Renal cortical epithelial cell (primary cell): ENCODE measurements at places on chromosomes 6 and 20.

- no peak for DNase-seq
These were observed 12.7 kb downstream of the CGA start for GRCh38 chr6:87082160-87082721.

GRCh38 chr6:170244721-170245474 is 46.0 kb downstream of the DLL1 start:
- DNase-seq: no peak

- peak; percentile 94 for DNase-seq
These were observed 40.4 kb upstream of the NAA20 start for GRCh38 chr20:19976595-19977372.

DNA sequence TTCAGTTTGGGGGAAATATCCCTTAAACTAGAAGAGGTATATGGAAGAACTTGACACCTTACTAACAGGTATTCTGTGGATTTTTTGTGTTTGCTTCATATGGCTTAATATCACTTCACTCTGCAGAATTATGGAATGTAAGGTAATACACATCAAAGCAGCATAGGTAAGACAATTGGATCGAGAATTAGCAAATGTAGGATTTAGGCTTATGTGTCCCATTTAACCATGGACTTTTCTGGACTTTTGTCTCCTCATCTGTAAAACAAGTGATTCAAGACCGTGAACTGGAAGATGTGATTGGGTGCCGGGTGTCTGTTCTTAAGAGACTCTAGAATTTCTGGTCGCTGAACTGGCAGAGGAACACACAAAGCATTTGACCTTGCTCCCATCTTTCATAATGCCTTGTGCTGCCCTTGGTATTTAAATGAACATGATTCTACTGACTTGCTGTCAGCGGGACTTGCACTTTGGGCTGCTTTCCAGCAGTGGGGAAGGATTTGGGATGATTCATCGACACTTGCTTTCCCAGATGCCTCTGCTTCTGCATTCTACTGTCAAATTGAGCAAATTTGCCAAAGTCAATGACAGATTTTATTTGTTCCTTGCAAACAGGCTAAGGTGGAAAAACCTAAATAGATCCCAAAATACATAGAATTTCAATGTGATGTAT is 199.8 kb downstream of the PLCB1 start:
- DNase-seq: peak; percentile 90

GRCh38 chr20:7650086-7650879 is 290.0 kb downstream of the HAO1 start:
- peak; percentile 89 for DNase-seq

GRCh38 chr6:130164251-130164650 is 58.5 kb downstream of the SAMD3 start:
- no peak for DNase-seq

GRCh38 chr6:71733970-71734899 is 152.1 kb upstream of the RIMS1 start:
- DNase-seq: no peak

DNA sequence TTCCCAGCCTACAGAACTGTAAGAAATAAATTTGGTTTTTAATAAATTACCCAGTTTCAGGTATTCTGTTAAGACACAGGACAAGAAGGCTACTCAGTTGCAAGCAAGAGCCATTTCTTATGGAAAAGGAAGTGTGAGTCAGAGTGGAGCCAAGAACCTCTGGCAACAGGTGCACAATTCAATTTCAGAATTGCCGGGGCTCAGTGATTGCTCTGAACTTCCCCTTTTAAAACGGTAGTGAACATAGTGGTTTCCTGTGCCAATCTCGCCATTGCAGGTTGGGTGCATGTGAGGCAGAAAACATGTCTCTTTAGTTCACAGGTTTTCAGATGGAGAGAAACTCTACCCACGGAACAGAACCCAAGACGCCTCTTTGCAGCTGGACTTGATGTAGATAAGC is 16.4 kb downstream of the PIGT start:
- no peak for DNase-seq

DNA sequence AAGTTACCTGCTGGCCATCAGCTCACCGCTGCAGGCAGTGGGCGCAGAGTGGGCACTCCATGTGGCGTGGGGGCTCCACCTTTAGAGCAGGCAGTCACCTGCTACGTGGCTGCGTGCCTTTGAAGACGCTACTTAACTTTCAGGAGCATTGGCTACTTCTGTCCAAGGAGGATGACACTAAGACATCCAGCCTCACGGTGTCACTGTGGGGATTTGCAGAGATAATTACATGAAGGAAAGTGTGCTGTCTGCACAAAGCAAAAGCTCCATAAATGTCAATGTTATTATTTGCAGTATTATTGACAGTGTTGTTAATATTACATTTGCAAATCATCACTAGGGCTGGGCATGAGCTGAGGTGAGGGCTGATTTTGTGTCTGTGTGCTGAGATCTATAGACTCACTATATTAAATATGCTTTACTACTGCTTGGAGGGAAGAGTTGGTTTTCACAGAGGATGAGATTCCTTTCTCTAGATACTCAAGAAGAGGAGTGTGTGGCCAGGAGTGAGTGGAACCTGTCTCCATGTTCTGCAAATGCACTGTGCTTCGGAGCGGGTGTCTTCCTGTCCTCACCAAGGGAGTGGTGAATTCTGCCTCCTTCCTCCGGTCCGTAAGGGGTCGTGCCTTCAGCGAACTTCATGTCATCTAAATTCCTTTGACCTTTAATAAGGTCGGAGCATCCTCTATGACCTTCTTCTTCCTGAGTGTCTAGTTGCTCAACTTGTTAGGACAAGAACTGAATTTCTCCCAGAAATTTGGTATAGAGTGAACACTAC is 165.8 kb upstream of the SYNDIG1 start:
- no peak for DNase-seq

DNA sequence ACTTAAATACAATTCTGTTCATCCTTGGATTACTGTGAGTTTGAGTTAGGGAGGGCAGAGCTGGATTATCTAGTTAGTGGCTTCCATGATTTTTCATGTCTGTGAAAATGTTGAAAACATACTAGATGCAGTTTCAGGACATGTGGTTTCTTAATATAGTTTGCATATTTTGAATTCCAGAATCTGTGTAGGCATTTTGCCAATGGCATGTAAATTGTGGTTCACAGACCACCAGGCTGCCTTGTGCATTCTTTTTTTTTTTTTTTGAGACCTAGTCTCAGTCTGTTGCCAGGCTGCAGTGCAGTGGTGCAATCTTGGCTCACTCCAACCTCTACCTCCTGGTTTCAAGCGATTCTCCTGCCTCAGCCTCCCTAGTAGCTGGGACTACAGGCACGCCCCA is 42.8 kb downstream of the CDC5L start:
- no peak for DNase-seq

GRCh38 chr6:25834950-25835349 is 3.1 kb upstream of the SLC17A1 start:
- no peak for DNase-seq
